ENCODE measurements at places on chromosomes 13 and 19. TPM values are rescaled to one million over a fixed set of nuclear protein-coding genes. Genes with fewer than 3 reads are reported as not detected.

Gene KANK3
- 109 TPM for total RNA-seq

Gene ZMYM5
- 17.3 TPM for total RNA-seq

Gene C19orf67
- total RNA-seq, result not detected

Gene ITM2B
- total RNA-seq, result 448 TPM

Gene GJB2
- total RNA-seq, result 0.23 TPM

Gene PCDH20
- total RNA-seq, result 5.2 TPM

Gene ZFR2
- 1.8 TPM for total RNA-seq

Gene DYRK1B
- 29.5 TPM for total RNA-seq

Gene ZNF888
- total RNA-seq, result 12.2 TPM

Gene RXFP2
- total RNA-seq, result not detected

Gene VSTM1
- 2.2 TPM for total RNA-seq

Gene ARHGAP45
- 2.4 TPM for total RNA-seq

Gene CYP2A7
- not detected for total RNA-seq

Gene CERS1
- total RNA-seq, result 15.7 TPM

Gene ZNF419
- 16.1 TPM for total RNA-seq

Gene SYT5
- 1.6 TPM for total RNA-seq

Gene USHBP1
- total RNA-seq, result 54.2 TPM

Gene LAIR2
- not detected for total RNA-seq

Gene ASF1B
- total RNA-seq, result 7.1 TPM

Gene TSHZ3
- total RNA-seq, result 12.3 TPM

Gene IQCN
- 1.2 TPM for total RNA-seq

Gene TLE5
- total RNA-seq, result 343 TPM

Gene VAV1
- total RNA-seq, result not detected

Gene SIGLEC8
- not detected for total RNA-seq

Gene SSC5D
- 0.95 TPM for total RNA-seq

Gene FBN3
- total RNA-seq, result 15.5 TPM

Gene KLK14
- not detected for total RNA-seq

Gene ATP4A
- not detected for total RNA-seq

Gene CCL25
- total RNA-seq, result not detected

Gene RNF17
- not detected for total RNA-seq

Gene TSSK6
- 2.7 TPM for total RNA-seq
